ENCODE measurements at places on chromosomes 7 and 10.

- no peak for DNase-seq
Observed at GRCh38 chr10:111707076-111707475, 476.5 kb downstream of the GPAM start.

- no peak for DNase-seq
Observed at GRCh38 chr7:44750921-44751571, 2.4 kb downstream of the ZMIZ2 start.

GRCh38 chr10:50605269-50605950 is 18.3 kb downstream of the SGMS1 start:
- DNase-seq, result no peak

DNA sequence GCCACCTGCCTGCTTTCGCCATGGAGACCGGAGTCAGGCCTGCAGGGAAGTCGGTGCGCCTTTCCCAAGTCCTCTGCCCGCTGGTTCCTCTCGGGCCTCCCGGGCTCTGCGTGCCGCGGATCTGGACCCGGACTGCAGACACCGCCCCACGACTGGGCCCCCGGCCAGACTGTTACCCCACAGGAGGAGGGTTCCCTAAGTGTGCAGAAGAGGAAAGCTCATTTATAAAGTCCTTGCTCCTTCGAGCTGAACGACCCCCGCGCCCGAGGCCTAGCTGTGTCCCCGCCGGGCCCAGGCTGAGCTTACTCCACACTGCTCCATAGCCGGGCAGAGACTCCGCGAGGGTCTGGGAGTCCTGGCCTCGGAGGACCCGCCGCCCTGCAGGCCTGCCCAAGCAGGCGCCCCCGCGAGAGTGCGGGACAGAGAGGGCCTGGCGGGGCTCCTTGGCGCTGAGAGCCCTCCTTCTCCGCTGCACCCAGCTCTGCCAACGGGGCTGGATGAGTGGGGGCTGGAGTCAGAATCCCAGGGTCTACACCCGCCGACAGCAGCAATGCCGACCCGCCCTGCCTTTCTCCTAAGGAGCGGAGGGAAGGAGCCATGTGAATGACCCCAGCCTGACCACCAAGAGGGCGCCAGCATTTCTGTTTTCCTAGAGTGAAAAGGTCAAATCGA is 8.3 kb downstream of the EN2 start:
- no peak for DNase-seq

GRCh38 chr10:1609648-1609970 is 127.7 kb downstream of the ADARB2 start:
- peak; percentile 53 for DNase-seq

GRCh38 chr7:111985798-111986197 is 220.4 kb downstream of the DOCK4 start:
- no peak for DNase-seq

DNA sequence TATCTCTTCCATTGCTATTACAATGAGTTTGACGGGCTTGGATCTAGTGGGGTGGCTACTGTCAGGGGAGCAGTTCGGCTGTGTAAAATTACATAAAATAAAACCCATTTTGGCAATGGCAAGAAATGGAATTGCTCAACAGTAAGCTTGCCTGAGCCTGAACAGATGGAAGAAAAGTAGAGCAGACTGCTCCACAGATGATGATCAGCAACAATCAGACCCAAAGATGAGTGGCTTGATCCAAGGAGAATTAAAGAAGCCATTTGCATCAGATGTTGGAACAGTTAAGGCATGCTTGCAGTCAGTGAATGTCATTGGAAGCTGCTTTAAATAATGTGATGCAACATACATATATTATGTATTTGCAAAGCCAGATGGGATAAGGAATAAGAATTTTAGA is 256.6 kb upstream of the SMIM30 start:
- no peak for DNase-seq

GRCh38 chr10:120719333-120719732 is 131.8 kb upstream of the WDR11 start:
- DNase-seq, result no peak

DNA sequence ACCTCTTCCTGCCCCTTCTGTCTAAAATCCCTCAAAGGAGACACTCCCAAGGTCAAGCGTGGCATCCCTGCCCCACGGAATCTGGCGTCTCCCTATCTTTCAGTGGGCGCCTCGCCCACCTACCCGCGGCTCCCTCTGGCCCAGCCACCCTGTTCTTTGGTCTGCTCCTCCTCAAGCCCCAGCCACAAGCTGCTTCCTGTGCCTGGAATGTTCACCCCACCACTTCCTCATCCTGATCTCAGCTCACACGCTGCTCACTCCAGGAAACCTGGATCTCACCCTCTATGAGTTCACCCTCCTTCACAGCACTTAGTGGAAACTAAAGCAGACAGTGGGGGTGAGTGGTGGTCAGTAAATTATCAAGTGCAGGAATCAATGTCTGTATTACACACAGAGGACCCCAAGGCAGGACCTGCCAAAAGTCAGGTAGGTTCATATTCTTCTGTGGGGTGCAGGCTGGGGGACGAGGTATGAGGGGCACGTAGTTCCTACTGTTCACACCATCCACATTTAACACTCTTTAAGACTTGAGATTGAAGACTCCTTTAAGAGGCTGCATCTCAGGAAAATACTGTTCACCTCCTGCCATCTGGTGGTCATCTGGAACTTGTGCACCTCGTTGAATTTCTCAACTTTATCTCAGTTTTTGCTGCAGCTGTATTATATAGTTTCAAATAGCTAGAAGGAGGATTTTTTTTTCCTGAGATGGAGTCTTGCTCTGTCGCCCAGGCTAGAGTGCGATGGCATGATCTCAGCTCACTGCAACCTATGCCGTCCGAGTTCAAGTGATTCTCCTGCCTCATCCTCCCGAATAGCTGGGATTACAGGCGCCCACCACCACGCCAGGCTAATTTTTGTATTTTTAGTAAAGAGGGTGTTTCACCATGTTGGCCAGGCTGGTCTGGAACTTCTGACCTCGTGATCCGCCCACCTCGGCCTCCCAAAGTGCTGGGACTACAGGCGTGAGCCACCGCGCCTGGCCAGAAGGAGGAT is 166.6 kb downstream of the ARHGAP21 start:
- no peak for DNase-seq

DNA sequence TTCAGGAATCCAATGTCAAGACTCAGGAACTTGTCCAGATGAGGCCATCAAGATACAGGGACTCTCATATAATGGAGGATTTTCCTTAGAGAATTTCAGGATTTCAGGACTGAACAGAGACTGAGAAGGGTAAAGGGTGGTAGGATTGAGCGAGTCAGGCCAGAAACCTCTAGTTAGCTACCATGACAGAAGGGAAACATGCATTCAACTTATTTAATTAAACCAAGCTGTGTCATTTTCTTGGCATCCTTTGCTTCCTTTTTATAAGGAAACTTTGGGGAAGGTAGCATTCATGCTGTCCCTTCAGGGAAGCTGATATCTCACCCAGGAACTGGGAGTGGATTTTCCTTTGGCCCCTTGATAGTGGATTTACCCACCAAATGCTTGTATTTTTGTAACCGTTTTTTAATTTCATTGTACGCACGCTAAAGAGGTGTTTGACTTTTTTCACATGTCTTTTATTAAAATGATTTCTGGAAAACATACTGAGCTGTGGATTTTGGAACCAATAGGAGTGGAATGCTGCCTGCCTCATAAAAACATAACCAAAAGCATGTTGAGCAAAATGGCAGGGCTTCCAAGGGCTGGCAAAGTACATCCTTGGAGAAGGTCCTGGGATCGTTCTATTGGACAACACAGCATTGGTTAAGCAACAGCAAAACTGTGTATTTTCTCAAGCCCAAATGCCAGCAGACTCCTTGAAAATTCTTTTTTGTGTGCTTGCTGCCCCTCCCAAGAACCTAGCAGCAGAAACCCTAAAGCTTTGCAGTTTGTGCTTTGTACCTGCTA is 104.5 kb downstream of the CXCL12 start:
- no peak for DNase-seq

DNA sequence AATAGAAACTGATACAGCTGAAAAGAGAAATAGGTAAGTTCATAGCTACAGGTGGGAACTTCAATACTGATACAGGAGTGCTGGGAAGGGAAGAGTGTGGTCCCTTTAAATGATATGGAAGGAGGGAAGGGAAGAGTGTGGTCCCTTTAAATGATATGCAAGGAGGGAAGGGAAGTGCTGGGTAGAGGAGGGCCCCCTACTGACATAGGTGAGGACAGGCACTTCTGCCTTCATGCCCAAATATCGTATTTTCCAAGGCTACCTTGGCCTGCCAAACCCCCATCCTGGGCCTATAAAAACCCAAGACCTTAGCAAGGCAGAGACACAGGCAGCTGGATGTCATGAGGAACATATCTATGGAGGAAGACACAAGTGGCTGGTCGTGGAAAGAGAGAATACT is 92.3 kb downstream of the MAGI2 start:
- no peak for DNase-seq

DNA sequence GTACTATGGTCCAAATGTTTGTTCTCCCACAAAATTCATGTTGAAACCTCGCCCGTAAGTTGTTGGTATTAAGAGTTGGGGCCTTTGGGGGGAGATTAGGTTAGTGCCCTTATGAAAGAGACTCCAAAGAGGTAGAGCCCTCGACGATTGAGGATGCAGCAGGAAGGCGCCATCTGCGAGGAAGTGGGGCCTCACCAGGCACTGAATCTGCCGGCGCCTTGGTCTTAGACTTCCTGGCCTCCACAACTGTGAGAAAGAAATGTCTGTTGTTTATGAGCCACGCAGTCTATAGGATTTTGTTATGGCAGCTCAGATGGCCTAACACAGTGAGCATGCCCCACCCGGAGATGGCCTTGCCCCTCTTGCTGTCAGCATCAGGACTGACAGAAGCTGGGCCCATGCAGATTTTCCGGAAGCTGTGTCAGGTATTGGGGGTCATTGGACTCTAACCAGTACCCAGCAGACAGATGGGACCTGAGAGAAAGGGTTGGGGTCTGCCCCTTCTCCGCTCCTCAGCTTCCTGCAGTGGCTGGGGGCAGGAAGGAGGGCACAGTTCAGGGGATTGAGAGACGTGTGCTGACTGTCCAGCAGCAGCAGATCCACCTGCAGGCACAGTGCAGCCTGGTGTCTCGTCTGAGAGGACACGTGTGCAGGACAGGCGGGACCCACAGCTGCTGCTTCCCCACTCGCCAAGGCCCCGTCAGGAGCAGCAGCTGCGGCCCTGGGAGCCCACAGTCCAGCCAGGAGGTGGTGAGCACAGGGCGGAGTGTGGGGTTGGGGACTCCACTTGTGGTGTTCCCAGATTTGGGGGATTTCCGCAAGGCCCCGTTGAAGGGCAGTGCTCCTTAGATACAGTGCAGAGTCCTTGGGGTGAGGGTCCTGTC is 47.8 kb downstream of the MGMT start:
- DNase-seq, result no peak

- DNase-seq, result no peak
Observed at GRCh38 chr10:119115926-119116325, 12.0 kb downstream of the DENND10 start.

DNA sequence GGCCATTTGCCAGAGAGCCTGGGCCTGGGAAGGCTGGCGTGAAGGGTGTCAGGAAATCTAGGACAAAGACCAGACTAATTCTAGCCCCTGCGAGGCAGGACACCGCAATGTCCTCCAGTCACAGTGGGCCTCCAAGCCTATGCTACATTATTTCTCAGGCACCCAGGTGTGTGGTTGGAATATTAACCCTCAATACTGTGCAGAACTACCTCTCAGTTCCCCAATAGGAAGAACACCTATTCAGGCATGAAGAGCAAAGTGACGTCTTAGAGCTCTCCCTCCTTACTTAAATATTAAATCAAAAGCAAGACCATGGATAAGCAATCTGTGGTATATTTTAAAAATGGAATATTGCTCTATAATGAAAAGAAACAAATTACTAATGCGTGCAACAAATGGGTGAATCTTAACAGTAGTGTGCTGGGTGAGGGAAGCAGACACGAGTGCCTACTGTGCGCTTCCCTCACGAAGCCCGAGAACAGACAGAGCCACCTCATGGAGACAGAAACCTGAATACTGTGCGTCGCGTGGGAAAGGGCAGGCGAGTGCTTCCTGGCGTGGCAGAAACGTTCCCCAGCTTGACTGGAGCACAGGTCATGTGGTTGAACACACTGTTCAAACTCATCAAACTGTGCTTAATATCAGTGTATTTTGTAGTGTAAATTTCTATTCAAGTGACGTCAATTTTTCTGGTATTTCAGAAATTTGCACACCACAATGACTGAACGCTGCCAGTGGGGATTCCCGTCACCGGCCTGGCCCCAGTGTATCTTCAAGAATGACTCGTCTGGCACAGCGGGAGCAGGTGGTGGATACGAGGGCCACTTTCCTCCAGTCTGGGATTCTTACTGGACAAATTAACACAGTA is 15.5 kb upstream of the PTPRN2 start:
- DNase-seq, result no peak

GRCh38 chr10:97072851-97073665 is 112.7 kb downstream of the SLIT1 start:
- DNase-seq, result no peak

- peak; percentile 85 for DNase-seq
Observed at GRCh38 chr10:131195558-131196159, 115.9 kb downstream of the TCERG1L start.

DNA sequence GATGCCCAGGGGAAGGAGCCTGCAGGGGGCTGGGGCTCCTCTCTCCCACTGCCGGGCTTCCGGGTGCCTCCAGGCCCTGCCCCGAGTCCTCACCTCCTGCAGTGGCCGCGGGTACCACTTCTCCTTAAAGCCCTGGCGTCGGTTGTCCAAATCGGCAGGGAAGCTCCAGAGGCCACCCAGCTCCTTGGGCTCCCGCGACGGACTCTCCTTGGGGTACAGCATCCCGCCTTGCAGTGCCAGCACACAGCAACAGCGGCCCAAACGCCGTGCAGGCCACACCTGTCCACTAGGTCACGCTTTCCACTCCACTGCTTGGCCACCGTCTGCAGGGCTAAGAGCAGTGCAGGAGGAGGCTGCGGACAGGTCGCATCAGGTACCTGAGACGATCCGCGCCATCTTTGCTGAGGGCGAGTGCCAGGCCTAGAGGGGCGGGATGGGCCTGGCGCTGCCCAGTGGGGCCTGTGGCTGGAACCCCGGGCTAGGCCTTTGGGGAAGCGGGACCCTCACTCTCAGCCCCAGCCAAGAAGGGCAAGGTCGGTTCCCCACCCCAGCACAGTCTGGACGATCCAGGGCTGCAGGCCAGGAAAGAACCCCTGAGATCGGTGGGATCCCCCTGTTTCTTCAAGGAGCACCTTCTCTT is 47.7 kb upstream of the ZNF479 start:
- peak; percentile 86 for DNase-seq

- DNase-seq, result no peak
Observed at GRCh38 chr10:13417459-13418126, 69.5 kb upstream of the SEPHS1 start.

DNA sequence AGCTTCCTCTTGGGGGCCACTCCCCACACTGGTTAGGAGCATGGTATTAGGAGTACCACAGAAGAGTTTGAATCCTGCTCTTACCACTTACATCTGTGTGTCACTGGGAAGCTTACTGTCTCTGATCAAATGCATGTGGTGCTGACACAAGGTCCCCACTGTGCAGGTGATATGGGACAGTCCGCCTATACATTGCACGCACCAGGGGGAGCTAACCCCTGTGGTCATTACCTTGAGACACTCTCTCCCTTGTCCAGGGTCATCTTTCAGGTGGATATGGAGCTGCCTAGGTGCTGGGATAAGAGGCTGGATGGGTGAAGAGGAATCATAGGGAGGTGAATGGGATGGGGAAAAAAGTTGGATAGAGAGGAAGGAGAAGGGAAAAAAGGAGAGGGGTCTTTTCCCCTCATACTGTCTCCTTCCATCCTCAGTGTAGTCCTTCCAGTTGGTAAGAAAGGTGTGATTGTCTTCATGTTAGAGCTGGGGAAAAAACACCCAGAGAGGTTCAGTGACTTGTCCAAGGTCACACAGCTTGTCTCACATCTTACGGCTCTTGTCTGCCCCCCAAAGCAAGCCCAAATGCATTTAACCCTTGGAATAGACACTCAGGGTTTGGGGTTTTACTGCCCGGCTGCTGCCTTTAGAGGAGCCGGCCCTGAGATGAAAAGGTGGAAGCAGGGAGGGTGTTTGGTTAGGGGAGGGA is 125.9 kb downstream of the CDH23 start:
- no peak for DNase-seq

GRCh38 chr10:24974976-24975375 is 22.6 kb upstream of the PRTFDC1 start:
- no peak for DNase-seq
